ENCODE measurements at places on chromosomes 1 and 21.

GRCh38 chr1:89911191-89911991, 83.5 kb upstream of the ZNF326 start:
- no peak for DNase-seq

GRCh38 chr1:107152395-107152794, 11.6 kb downstream of the NTNG1 start:
- no peak for DNase-seq

DNA sequence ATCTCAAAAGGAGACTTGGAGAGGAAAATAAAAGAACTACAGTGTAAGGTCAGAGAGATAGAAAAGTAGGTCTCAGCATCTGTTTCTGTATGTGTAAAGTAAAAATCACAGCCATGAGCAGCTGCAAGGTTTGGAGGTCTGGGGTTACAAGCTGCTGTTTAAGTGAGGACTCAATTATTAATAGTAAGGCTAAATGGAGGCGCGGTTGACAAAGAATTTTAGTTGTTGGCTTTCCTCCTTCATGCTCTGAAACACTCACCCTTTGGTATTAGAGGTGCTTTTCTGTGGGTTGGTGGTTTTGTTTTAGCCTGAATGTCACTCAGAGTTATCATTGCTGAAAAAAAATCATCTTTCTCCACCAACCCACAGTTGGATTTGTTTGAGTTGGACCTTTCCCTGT, 59.8 kb upstream of the HAO2 start:
- no peak for DNase-seq

DNA sequence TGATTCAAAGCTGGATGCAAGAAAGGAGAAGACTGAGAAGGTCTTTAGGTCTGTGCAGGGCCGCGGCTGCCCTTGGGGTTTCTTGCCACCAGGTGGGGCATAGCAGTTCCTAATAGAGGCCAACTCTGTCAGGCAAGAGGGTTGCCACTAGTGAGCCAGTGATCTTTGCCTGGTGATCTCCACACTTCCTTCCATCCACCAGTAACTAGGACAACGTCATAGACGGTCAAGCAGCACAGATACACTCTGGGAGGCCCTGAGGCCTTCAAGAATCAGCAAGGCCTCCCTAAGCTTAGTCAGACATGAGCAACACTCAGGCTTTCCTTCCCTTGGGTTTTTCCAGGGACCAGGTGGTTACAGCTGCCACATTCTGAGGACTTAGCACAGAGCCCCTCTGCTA, 32.9 kb upstream of the ATP2B4 start:
- no peak for DNase-seq

DNA sequence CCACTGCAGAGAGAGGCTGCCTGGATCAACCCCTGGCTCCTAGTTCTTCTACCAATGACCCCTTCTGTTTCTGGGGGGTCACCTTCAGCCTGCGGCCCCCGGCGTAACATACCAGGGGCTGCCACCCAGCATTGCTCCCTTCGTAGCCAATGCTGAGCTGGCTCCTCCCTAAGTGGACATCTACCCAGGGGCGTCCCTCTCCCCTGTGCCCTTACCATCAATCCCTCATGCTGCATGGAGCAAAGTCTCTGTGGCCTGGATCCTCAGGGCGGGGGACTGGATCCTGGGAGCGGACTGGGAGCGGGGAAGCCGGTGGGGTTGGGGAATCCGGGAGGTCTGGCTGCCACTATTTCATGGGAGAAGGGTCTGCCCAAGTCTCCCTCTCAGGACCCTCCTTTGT, 28.6 kb downstream of the TRIM67 start:
- no peak for DNase-seq

DNA sequence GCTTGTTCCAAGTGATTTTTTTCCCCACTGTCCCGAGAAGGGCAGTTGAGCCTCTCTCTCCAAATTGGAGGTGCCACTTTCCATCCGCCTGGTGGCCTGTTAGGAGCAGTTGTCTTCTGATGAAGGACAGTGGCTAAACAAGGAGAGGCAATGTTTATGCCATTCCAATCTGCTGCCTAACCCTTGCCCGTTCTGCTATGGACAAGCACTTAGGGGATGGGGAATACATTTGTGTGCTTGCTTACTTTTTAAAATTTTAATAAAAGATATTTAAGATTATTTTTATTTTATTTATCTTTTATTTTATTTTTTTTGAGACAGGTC, 12.0 kb downstream of the COQ8A start:
- no peak for DNase-seq

DNA sequence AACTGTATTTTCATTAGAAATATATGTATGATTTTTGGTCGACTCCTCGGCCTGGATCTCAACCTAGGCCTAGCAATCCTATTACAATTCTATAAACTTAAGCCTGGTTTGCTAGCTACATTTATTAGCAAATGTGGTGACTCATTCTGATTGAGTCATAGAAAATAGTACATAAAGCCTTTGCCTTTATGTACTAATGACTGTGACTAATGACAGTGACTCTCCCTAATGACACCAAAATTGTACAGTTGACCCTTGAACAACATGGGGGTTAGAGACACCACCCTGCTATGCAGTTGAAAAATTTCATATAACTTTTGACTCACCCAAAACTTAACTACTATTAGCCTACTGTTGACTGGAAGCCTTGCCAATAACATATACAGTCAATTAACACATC, 78.9 kb downstream of the CLEC20A start:
- DNase-seq = no peak

GRCh38 chr1:24952413-24952841, 22.4 kb upstream of the RUNX3 start:
- DNase-seq = no peak

DNA sequence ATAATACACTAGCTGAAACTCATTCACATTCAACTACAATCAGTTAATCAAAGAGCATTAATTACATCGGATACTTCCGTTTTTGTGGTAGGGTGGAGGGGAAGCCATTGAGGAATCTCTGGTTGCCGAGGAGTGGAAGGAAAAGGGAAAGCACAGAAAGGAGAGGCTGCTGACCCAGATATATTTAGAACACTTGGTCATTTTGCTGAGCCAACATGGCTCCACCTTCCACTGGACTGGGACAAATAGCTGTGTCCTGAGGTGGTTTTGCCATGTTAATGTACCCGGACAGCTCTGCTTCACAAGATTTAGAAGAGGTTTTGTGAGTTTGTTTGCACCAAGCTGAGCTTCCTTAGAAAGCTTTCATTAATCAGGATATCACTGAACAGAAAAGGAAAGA, 26.2 kb downstream of the ASTN1 start:
- DNase-seq = no peak

DNA sequence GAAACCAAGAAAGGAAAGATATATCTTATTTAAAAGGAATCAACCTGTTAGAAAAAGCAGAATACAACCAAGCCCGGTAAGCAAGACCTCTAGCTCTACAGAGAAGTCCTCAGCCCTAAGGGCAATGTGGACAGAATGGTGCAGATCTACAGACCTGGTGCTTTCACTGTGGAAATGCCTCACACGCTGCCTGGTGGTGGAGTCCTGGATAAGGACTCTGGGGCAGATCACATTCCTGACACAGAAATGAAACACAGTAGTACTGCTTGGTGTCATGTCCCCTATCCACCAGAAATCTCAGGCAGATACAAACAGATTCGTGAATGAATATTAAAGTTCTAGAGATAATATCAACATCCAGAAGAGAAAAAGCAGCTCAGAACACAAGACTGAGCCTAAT, 6.8 kb downstream of the CNN3 start:
- no peak for DNase-seq

GRCh38 chr1:112371775-112372174, 24.2 kb upstream of the CTTNBP2NL start:
- DNase-seq = no peak

DNA sequence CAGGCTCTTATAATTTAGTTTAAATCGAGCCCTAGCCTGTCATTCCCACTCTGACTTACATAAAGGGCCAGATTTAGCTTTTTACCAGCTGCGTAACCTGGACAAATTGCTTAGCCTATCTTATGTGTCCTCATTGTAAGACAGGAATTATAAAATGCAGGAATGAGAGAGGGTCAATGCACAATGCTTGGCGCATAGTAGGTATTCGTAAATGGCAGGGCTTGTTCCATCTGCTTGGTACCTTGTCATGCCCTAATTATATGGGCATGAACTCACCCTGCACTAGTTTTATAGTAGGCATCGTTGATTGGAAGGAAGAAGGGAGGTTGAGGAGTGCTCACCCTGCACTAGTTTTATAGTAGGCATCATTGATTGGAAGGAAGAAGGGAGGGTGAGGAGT, 108.8 kb downstream of the GALNT2 start:
- DNase-seq = no peak

GRCh38 chr1:202351725-202352124, 3.2 kb downstream of the PPP1R12B start:
- DNase-seq = no peak

GRCh38 chr1:22708777-22709176, 1.9 kb upstream of the EPHB2 start:
- no peak for DNase-seq

DNA sequence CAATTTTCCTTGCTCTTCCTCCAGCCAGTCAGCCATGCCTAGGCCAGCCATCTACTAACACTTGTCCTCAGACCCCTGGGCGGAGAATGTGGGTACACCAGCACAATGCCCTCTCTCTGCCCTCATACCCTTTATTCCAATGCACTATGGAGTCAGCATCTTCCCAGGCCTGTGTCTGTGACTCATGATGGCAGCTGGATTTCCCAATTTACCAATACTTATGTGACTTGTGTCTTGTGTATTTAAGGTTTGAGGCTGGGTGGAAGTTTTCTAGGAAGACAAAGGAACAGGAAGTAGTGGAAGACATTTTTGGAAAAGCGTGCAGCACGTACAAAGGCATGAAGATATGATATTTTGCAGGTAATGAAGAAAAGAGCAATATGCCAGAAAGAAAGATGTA, 114.3 kb downstream of the NMNAT2 start:
- no peak for DNase-seq

- no peak for DNase-seq
Measured at GRCh38 chr1:153991151-153991630, 629 bp downstream of the RPS27 start.

DNA sequence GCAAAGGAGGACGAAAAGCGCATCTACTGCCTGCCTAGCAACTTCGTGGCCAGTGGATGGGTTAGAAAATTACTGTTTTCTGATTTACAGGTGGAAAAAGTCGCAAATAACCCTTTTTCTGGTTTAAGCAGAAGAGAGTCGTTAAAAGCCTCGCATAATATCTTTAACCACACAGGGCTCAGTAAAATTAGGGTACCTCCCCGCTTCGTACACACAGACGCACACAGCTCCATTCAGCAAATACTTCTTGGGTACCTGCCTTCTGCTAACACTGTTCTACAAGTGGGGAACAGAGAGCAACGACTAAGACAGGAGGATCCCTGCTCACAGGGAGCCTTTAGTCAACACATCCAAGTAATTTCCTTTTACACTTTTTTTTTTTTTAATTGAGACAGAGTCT, 704 bp downstream of the ALG6 start:
- DNase-seq = no peak

- no peak for DNase-seq
Measured at GRCh38 chr21:46113497-46114176, 15.7 kb downstream of the COL6A2 start.

DNA sequence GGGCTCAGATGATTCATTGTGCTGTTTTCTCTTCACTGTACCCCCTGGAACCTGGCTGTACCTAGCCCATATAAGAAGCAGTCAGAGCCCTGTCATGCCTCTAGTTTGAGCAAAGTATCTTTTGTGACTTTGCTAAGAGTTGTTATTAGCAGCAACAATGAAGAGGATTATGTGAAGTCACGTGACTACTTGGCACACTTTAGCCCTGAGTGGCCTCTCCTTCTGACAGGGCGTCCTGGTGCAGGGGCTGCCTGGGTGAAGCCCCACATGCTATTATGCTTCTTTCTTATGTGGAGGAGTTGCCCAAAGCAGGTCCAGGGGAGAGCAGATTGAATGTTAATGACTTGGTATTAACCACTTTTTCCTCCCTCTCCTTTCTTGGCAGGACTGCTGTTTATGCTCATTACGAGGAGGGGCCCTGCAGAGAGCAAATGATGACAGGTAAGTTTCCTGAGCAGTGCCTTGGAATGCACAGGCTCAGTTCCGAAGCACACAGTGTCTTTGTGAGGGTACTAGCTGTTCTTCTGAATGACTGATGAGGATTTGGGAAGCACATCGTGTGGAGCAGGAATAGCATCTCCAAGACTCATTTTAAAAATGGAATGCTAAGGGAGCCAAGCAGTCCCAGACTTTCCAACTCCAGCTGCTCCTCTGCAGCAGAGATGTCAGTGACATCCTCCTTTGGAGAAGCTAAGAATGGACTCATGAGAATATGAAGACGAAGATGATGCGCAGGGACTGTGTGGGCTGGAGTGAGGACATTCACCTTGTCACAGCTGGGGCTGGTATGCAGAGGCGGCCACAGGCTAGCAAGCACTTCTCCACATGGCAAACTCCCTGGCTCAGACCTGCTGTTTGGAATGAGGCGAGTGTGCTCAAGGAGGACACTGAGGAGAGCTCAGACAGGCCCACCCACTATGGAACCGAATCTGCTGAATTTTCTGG, 15.2 kb upstream of the ST3GAL3 start:
- DNase-seq = no peak

DNA sequence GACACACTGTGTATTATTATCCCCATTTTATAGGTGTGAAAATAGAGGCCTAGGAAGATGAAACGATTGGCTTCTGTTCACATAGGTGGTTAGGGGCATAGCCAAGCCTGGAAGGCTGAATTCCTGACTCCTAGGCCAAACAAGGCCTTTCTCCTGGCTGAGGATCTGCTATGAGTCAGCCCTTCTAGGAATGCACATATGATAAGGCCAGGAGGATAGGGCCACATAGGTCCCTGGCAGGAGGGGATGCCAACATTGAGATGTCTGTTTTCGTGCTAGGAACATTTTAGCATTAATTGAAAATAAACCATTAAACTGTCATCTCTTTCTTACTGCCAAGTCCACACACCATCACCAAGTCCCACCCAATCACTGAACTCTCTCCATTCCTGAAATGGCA, 9.2 kb downstream of the CSMD2 start:
- DNase-seq = no peak

- no peak for DNase-seq
Measured at GRCh38 chr1:18111605-18112297, 4.2 kb downstream of the IGSF21 start.

GRCh38 chr1:11719313-11720032, 16.5 kb upstream of the AGTRAP start:
- no peak for DNase-seq

GRCh38 chr1:19187852-19188251, 22.2 kb downstream of the UBR4 start:
- DNase-seq = no peak

DNA sequence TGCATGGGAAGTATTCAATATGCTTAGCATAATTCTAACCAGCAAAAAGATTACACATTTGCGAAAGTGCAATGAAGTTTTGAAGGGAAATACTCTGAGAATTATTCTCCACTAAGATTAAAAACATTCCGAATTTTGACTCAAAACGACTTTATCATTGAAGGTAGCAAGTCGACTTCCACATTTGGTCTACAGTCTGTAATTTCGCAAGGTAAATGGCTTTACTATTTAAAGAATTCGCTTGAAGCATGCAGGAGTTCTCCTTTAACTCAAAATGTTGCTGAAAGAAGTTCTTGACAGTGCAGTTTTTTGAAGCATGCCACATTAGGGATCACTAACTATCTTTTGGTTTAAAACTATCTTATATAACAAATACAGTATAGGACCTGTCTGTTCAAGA, 161.0 kb upstream of the HP1BP3 start:
- DNase-seq = no peak

- DNase-seq = no peak
Measured at GRCh38 chr1:174913225-174913903, 86.4 kb upstream of the CACYBP start.

GRCh38 chr1:27592931-27593677, 10.8 kb downstream of the AHDC1 start:
- DNase-seq = no peak

- peak; percentile 77 for DNase-seq
Measured at GRCh38 chr21:34693192-34693810, 24.5 kb downstream of the CLIC6 start.

GRCh38 chr1:41580520-41581172, 96.2 kb upstream of the EDN2 start:
- DNase-seq = no peak
